ENCODE measurements at places on chromosomes 13 and 19.

DNA sequence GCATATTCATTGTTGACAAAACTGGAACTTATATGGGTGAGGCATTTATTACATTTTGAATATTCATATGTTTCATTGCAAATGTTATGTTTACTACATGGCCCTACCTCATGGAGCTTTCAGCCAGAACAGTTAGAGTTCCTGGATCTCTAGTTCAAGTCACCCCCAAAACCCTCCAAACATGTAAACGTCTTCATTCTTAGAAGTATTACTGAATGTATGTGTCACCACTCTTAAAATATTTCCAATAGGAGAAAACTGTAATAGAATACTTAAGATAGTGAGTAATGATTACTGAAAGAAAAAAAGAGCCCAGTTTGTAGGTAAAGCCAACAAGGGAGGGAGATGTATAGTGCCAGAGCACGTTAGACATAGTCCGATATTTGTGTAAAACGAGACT lies 23.5 kb downstream of the URI1 start:
- no peak for DNase-seq

- no peak for DNase-seq
Measured at GRCh38 chr19:17418710-17419109, 1.1 kb upstream of the MVB12A start.

- no peak for DNase-seq
Measured at GRCh38 chr19:42367929-42368328, 22.2 kb downstream of the CNFN start.

- no peak for DNase-seq
Measured at GRCh38 chr13:60139272-60139671, 24.5 kb downstream of the DIAPH3 start.

DNA sequence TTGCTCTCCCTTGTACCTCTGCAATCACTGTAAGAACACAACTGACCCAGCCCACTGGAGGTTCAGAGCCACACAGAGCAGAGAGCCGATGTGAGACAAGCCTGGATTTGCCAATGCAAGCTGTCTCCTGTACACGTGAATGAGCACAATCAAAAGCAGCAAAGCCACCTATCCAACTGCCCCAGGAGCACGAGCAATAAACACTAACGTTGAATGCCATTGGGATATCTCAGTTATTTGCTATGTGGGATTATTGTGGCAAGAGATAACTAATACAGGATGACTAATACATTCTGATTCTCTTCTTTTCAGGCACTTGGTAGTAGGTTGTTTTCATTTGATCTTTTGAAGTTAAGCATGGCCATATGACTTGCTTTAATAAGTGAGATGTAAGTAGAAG lies 85.2 kb upstream of the FAM216B start:
- DNase-seq = no peak

- no peak for DNase-seq
Measured at GRCh38 chr19:44738603-44739558, 9.6 kb upstream of the BCL3 start.

GRCh38 chr19:48596679-48597465 lies 9.7 kb upstream of the SPACA4 start:
- DNase-seq = no peak

DNA sequence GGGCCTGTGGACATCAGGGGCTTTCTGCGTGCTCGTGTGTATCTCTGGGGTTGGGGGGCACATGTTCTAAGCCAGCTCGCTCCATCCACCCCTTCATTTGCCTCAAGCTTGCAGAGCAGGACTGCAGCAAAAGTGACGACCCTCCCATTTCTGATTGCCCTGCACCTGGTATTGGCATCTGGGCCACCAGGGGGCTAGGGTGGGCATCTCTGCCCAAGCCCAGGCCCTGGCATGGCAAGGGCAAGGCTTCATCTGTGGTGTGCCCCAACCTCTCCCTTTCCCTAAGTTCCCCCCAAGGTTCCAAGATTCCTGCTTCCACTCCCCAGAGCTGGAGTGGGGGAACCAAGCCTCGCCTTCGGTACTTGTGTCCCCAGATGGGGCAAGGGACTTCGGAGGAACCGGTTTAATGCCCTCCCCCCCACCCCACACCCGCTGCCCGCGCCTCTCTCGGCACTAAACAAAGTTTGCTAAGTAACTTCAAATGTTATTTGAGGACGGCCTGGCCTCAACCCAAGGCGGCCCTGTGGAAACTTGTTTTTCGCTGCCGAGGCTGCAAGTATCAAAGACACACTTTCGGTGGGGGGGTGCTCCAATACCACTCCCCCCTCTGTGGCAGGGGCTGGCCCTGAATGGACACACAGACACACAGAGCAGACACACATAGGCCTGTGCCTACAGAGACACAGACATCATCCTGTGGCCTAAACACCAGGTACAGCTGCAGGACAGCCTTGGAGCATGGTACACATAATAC lies 12.2 kb downstream of the NFIX start:
- DNase-seq = no peak

- no peak for DNase-seq
Measured at GRCh38 chr13:113937527-113938180, 36.2 kb downstream of the C13orf46 start.

- no peak for DNase-seq
Measured at GRCh38 chr13:87855553-87855952, 184.4 kb downstream of the SLITRK5 start.

DNA sequence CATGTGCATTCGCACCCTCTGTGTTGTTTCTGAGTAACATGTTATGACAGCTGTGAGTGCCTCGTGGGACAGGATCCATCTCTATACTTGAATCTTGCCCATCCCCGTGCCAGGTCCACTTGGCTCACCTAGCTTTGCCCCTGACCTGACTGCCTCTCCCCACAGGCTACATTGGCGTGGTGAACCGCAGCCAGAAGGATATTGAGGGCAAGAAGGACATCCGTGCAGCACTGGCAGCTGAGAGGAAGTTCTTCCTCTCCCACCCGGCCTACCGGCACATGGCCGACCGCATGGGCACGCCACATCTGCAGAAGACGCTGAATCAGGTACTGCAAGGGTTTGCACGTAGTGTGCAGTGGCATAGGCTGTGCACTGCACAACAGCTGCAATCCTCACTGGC lies 53.2 kb downstream of the TMED1 start:
- no peak for DNase-seq

- no peak for DNase-seq
Measured at GRCh38 chr19:38842439-38843174, 7.2 kb downstream of the HNRNPL start.

GRCh38 chr13:51178456-51179074 lies 43.6 kb upstream of the FAM124A start:
- no peak for DNase-seq

DNA sequence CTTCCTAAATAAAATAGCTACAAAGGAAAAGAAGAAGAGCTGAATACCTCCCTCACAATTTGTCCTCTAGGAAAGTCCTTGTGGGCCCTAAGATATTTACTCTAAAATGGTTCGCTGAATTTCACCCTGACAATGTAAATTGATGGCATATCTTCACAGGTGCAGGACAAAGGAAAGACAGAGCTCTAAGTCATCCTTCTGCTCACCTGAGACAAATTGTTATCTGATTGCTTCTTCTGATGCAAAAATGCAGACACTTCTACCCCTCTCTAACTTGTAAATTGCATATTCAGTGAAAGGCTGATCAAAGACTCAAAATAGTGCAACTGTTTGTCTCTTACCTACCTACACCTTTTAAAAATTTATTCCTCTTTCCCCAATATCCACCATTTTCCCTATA lies 747.2 kb upstream of the PRR20A start:
- DNase-seq = no peak
